ENCODE measurements at places on chromosomes 2 and 18.

GRCh38 chr2:55732854-55733253, 39.2 kb upstream of the PNPT1 start:
- no peak for DNase-seq

DNA sequence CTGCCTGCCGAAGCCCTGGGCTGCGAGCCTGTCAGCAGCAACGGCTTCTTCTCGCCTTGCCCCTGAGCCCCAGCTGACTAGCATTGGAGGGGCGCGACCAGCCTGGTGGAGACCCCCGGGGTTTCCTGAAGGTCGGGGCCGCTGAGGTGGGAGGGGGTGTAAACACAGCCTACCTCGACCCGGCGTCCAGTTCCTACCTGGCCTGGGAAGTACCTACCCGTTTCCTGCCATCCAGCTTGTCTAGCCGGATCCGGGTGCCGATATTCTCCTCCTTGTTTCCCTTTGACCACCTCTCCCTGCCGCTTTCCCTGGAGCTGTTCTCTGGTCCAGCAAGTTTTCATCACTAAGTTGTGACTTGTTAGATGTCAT, 511 bp downstream of the MOB4 start:
- no peak for DNase-seq

DNA sequence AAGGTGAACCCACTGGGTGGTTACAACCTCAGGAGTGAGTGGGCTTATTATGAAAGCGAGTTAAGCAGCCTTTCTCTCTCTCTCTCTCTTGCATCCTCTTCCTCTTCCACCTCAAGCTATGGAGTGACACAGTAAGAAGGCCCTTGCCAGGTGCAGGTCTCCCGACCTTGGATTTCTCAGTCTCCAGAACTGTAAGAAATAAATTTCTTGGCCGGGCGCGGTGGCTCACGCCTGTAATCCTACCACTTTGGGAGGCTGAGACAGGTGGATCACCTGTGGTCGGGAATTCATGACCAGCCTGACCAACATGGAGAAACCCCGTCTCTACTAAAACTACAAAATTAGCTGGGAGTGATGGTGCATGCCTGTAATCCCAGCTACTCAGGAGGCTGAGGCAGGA, 14.4 kb downstream of the MYCN start:
- DNase-seq: no peak

DNA sequence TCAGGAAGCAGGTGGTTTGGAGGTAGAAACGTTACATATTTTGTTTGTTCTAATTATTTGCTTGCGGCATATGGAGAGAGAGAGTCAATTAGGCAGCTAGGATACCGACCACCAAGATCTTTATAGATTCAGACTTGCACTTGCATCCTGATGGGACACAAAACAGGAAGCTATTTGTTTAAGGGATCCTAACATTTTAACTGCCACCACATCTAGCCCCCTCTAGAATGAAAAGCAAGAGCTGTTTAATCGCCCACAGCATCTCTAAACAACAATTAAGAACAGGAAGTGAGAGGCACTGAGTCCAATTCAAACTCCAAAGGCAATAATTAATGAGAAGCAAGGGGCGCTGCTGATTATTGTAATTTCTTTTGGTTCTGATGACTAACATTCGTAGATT, 182.0 kb upstream of the LINC00305 start:
- no peak for DNase-seq

DNA sequence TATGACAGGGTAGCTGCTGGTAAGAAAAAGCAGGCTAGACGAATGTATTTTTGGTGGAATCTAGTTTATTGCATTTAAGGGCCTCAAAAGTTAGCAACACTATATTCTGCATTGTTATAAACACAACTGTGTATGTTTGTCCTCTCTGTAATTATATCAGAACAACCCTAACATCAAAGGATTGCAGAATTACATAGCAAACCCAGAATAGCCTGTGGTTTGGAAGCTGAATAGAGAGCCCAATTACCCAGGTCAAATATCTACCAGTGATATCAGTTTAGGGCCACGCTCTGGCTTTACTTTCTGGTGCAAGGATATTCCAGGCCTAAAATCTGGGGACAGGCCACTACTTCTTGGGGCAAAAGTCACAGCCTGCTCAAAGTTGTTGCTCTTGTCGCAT, 25.1 kb upstream of the MRO start:
- no peak for DNase-seq

GRCh38 chr2:205946226-205946625, 139.7 kb downstream of the INO80D start:
- DNase-seq: no peak

DNA sequence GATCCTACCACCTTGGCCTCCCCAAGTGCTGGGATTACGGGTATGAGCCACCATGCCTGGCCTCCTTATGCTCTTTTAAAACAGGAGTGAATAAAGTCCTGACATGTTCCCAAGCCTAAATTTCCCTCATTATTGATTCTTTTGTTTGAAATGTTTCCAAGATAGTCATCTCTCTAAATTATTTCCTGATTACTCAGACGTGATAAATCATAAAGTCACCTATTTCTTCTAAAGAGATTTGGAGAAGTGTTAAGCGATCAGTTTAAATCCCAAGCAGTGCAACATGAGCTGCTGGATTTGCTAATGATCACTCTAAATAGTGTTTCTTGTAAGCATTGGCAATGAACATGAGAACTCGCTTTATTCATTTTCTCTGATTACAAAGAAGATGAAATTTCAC, 51.8 kb downstream of the PMAIP1 start:
- no peak for DNase-seq

GRCh38 chr2:189526241-189526640, 54.3 kb downstream of the SLC40A1 start:
- DNase-seq: no peak

DNA sequence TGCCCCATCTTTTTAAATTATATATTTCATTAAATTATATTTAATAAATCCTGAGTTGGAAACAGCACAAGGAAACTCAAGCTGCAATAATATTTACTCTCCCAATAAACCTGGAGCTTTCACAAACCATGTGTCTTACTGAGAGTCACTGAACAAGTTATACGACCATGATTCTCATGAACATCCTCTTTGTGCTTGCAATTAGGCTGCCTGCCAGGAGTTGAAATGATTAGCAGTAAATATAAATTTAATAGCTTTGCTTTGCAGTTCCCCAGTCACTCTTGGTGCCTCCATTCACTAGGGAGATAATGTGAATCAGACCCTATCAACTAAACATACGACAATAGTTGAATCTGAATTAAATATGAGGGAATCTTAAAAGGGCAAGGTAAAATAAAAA, 905.1 kb downstream of the NRXN1 start:
- no peak for DNase-seq

DNA sequence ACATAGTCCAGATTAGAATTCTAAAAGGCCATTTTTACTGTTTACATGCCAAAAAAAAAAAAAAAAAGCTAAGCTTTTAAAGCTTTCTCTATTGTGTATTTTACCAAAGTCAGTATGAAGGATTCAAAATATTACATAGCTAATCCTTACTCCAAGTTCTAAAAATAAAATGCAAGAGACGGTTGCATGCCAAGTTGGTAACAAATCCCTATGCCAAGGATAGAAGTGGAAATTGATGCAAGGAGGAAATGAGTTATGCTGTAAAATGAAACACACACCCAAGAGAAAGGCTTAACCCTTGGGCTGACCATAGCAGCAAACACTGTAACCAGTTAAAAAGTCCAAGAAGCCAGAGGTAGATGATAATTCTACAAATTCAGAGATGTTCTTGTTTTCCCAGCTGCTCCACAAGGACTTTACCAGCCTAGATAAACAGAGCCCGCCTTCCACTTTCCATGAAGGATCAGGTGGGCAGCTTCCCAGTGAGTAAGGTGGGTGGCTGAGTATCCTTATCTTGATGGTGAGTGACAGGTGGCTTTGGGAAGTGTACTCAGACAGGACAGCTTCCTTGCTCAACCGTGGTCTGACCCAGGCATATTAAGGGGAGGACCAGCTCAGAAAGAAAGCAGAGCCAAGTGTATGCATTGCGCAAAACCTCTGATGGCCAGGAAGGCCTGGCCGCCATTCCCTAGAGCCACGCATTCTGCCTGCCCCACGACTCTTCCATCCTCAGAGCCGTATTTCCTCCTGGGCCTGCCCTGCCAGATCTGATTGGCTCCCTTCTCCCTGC, 34.4 kb downstream of the ATP8B1 start:
- no peak for DNase-seq

- no peak for DNase-seq
Measured at GRCh38 chr2:222922019-222922800, 61.4 kb downstream of the ACSL3 start.

DNA sequence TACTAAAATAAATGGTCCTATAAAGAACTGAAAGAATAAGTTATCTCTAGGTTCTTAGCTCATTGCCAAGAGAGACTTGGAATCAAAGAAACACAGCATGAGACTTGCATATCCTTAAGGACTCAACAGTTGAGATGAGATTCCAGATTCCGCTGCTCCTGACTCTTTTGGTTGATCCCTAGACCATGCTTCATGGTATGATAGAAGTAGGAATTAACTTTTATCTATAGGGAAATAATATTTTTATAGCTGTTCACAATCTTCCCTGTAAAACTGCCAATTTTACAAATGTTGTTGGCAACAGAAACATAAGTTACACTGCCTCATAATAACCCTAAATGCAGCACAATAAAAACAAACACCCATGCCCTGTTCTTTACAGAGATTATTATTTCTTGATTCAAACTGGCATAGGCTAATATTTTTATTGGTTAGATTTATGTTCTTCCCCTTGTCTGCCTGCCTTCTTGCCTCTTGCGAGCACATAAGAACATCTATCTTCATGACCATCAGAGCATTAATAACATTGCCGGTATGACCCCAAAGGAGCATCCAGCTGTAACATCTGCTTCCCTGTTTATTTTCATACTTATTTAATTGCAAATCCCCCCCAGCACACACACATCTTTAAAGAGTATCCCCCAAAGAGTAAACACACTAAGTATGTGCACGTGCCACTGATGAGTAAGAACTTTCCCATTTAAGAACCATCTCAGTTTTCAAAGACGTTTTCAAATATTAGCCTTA, 735.7 kb upstream of the SLC8A1 start:
- DNase-seq: no peak

- DNase-seq: no peak
Measured at GRCh38 chr2:5736886-5737285, 44.7 kb downstream of the SOX11 start.

DNA sequence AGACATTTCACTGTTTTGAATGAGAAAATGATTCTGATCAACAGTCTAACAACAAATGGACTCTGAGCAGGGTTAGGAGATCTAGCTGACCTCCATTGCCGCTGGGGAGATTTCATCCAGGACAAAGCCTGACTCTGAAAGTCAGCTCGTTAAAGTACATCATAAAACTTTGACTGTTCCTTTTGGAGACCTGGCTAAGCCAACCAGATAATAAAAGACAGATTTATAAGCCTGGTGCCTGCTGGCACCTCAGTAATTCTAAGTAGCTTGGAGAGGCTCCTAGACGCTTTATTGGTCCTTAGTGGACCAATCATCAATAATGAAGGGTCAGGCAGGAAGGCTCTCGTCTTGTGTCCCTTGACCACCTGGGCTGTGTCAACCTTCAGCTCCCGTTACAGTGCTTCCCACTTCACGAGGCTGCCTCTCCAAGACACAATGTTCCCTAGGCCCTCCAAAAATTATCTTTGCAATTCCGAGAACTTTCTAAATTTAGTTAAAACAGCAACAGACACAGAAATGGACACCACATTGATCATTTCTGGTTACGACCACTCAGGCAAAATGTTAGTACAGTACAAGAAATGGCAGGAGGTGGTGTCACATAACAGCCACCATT, 47.9 kb upstream of the PMAIP1 start:
- no peak for DNase-seq

GRCh38 chr2:113123726-113124125, 3.7 kb upstream of the IL1RN start:
- no peak for DNase-seq

- DNase-seq: peak; percentile 34
Measured at GRCh38 chr2:130807659-130808385, 28.9 kb upstream of the ARHGEF4 start.

DNA sequence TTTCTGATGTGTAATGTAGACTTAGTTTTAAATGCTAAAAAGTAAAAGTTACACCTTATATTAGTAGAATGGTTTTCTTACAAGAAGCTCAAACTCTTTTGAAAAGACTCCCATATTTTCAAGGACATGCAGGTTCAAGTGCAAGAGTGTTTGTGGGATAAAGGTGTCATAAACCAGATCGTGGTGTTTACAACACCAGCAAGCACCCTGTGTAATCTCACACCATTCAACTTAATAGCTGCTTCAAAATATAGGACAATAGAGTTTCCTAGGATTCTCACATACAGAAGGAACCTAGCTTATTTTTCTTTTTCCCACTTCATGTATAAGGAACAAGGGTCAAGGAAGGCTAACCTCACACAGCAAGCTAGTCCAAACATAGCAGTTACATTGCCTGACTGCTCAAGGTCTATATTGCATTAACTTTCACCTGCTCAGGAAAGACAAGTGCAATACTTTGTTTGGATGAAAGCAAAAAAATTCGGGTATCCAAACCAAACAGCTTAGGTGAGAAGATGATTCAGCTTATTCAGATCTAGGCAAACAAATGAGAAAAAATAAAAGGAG, 172.3 kb downstream of the IKZF2 start:
- DNase-seq: no peak

GRCh38 chr2:225069966-225070365, 27.7 kb upstream of the DOCK10 start:
- DNase-seq: no peak

GRCh38 chr2:49367003-49367402, 212.7 kb upstream of the FSHR start:
- no peak for DNase-seq

- DNase-seq: no peak
Measured at GRCh38 chr2:120685066-120685973, 50.3 kb upstream of the GLI2 start.

GRCh38 chr2:192444286-192444838, 249.6 kb upstream of the TMEFF2 start:
- DNase-seq: no peak

GRCh38 chr2:138919120-138919747, 139.0 kb upstream of the NXPH2 start:
- DNase-seq: no peak

GRCh38 chr2:67790622-67791021, 272.2 kb downstream of the C1D start:
- DNase-seq: no peak

DNA sequence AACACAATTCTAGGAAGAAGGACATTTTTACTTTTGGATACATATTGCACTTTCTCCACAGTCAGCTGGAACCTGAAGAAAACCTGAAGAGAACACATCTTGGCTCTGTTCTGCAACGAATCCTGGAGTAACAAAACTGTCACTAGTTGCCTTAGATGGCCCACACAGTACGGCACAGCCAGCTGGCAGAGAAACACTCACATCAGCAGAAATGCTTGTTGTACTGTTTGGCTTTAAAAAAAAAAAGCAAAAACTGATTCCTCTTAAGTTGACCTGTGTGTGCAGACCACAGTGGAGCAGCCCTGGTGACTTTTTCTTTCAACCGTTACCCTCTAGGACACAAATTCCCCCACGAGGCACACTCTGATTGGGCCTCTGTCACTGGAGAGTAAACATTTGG, 152.3 kb upstream of the TWIST2 start:
- no peak for DNase-seq
